Hypothalamus (tissue), 51 donors: ENCODE measurements at places on chromosomes 1 and 21.

GRCh38 chr1:107788206-107789202, 176.5 kb downstream of the VAV3 start:
- DNase-seq, result no peak

- no peak for DNase-seq
These were observed 25.8 kb upstream of the EVA1B start for GRCh38 chr1:36349241-36349671.

GRCh38 chr21:39390212-39390765, 41.4 kb upstream of the HMGN1 start:
- no peak for DNase-seq

- no peak for DNase-seq
These were observed 82.9 kb downstream of the LHX4 start for GRCh38 chr1:180312926-180313325.

- DNase-seq, result no peak
These were observed 16.4 kb downstream of the SPRTN start for GRCh38 chr1:231354330-231355020.

DNA sequence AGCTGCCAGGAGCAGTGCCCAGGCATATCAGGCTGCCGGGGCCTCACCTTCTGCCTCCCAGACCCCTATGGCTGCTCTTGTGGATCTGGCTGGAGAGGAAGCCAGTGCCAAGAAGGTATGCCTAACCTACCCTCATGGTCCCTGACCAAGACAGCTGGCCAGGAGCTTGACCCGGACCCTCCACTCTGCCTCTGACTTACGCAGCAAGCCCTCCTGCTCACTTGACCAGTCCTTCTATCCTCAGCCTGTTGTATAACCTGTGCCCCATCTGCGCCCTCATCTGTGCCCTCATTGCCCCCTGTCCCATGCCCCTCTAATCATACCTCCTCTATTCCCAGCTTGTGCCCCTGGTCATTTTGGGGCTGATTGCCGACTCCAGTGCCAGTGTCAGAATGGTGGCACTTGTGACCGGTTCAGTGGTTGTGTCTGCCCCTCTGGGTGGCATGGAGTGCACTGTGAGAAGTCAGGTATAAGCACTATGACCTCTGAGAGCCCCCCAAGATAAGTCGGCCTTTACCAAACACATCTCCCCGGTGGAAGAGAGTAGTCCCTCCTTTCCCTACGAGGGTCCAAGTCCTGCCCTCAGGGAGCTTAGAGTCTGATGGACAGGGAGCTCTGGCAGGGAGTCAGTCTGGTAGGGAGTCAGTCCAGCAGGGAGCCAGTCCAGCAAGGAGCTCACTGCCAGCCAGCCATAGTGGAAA, 6.8 kb downstream of the TIE1 start:
- DNase-seq, result no peak

DNA sequence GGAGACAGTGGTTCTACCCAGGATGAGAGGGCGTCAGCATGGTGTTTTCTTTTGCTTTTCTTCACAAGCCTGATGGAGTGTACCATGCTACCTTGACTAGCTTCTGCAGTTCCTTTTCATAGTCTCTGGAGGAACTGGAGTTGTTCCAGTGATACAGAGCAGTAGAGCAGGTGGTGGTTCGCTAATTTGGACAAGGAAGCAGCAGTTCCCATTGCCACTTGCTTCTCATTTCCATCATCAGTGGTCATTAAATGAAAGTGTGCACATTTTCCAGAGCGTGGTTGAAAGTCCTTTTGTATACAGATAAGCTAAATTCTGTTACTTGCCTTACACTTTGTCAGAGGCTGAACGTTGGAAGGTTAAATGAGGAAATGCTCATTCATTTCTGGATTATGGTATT, 182.3 kb downstream of the C1orf21 start:
- no peak for DNase-seq

DNA sequence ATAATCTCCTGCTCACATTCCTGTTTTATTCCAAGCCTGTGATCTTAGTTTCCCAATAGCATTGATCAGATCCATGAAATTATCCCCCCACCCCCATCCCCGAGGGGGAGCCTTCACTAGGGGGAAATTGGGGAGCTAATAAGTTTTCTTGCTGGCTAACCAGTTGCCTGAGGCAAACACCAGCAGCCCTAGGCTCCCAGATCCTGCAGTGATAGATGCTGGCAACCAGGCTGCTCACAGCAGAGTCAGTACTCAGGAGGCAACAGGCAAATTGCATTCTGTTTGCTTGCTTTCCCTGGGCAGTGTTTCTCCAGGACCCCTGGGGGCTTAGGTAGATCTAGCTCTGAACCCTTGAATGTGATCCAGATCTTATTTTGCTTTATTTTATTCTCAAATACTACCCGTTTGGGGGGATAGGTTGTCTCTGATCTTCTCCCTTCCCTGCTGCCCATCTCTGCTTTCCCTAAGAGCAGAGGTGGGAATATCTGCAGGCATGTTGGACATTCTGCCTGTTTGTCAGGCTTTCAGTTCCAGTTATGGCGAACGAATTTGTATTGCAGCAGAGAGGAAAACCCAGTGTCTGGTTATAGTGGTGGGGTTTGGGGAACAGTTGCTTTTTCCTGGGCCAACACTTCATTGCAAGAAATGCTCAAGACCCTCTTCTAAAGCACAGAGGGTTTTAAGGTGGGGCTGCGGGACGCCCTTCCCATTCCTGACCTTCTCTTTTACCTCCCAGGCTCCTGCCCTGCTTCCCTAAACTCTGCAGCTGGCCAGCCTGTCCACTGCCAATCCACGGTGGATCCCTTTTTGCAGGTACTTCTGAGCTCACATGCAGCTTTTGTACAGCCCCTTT, 289.8 kb upstream of the PLXNA2 start:
- no peak for DNase-seq
